LHCN-M2 (cell line): ENCODE measurements at places on chromosomes 5 and 9.

DNA sequence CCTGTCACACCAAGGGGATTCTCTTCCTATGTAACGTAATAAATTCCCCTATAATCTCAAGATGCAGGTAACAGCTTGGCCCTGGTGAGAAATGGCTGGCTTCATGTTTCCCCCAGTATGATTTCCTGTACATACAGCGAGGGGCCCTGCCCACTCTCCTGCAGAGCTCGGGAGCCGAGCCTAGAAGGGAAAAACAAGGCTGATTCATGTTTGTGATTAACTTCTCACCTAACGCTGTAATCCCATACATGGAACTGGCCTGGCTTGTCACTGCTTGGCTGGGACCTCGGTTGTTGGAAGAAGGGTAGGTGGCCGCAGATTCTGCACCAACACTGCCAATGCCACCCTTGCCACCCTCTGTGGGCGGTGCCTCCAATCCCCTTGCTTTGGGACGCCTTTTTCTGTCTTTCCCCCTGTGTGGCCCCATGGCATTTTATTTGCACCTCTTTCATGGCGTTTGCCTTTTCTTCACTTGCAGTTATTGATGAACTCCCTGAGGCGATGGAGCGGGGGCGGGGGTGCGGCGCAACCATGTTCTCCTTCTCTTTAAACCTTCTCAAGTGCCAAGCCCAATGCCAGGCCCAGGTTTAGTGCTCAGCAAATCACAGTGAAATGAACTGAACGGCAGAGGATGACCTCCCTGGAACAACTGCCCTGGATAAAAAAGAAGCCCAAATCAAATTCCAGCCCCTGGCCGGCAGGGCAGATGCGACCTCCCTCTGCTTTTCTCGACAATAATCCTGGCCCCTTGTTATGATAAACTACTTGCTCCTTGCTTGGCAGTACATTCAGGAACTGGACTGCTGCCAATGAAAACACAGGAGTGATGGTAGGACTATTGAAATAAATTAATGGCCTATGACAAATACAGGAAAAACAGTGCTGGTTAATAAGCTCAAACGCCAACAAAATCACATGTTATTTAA, 108.1 kb downstream of the TMEM174 start:
- peak; percentile 87 for DNase-seq

DNA sequence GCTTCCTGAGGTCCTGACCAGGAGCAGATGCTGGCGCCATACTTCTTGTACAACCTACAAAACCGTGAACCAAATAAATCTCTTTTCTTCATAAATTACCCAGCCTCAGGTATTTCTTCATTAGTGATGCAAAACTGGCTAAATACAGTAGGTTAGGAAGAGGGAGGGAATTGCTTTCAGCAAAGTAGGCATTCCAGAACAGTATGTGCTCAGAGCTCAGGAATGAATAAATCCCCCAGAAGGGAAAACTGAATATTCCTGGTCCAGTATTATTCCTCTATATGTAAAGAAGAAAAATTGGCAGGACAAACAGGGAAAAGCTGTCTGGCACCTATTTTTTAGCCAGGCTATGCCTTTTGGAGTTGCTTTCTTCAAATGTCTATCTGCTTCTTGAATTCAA, 577.1 kb downstream of the PSAT1 start:
- no peak for DNase-seq

GRCh38 chr5:97998941-97999340, 774.5 kb upstream of the RGMB start:
- no peak for DNase-seq

DNA sequence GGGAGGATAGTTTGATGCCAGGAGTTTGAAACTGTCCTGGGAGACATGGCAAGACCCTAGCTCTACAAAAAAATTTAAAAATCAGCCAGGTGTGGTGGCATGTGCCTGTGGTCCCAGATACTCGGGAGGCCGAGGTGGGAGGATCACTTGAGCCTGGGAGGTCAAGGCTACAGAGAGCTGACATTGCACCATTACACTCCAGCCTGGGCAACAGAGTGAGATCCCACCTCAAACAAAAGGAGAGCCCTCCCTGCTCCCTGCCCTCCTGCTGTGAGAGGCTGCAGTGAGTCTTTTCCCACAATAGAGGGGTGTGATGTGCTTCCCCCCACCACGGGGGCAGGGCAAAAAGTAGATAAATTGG, 10.1 kb upstream of the CCDC187 start:
- DNase-seq = no peak

DNA sequence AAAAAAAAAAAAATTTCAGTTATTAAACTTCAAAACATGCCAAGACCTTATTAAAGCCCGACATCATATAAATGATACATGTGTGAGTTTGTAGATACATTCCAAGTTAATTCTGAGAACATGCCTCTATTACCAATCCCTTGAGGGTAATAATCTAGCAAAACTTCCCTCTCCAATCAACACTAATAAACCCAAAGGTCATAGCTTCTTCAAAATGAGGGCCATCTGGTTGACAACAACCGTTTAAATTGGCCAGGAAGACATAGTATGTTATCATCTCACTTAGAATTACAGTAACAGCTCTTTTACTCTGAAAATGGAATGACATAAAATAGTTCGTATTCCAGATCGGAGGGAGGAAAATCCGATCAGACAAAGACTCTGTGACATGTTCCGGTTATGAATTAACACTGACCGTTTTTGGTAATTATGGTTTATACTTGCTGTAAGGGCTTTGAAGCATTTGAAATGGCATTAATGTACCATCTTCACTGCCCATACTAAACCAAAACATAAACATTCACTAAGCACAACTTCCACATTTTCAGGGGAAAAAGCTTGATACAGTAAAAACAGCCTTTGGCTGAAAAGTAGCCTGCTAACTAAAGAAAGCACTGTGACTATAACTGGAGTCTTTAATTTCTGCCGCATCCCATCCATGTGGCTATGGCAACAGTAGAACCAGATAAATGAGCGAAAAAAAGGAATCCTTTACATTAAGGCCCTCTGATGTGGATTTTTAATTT, 50.3 kb downstream of the ANKH start:
- DNase-seq = no peak

- no peak for DNase-seq
Measured at GRCh38 chr9:95411054-95411892, 93.8 kb upstream of the FANCC start.

GRCh38 chr5:8685704-8686103, 816.8 kb downstream of the MTRR start:
- no peak for DNase-seq

DNA sequence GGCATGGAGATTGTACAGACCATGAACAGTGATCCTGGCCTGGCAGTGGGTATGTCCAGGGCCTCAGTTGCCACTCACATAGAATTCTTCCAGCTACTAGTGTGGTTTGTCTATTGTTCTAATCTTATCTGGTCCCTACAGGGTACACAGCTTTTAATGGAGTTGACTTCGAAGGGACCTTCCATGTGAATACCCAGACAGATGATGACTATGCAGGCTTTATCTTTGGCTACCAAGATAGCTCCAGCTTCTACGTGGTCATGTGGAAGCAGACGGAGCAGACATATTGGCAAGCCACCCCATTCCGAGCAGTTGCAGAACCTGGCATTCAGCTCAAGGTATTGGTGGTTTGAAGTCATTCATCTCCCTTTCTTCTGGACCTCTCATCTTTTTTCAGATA, 43.8 kb downstream of the THBS4 start:
- DNase-seq = no peak
